A549 treated with ZK216348 at 1 μM for 4 hours (cell line): ENCODE measurements at places on chromosomes 2 and 18. TPM values are rescaled to one million over a fixed set of nuclear protein-coding genes. Genes with fewer than 3 reads are reported as not detected.

The DSG1 gene
- not detected in 5 replicates for total RNA-seq

The NEMP2 gene
- total RNA-seq, result 5.9 to 11.1 TPM (median 7.4 TPM) in 5 replicates

The CYS1 gene
- total RNA-seq, result 1.2 to 1.8 TPM (median 1.4 TPM) in 5 replicates

The CMPK2 gene
- total RNA-seq, result 0.54 to 1.6 TPM (median 1.2 TPM) in 5 replicates
